ENCODE measurements at places on chromosomes 16 and 17.
A peak's percentile ranks its signal among the peaks of the same experiment; 100 is the strongest.

- DNase-seq = no peak
These were observed 46.9 kb downstream of the SOCS1 start for GRCh38 chr16:11208916-11209665.

DNA sequence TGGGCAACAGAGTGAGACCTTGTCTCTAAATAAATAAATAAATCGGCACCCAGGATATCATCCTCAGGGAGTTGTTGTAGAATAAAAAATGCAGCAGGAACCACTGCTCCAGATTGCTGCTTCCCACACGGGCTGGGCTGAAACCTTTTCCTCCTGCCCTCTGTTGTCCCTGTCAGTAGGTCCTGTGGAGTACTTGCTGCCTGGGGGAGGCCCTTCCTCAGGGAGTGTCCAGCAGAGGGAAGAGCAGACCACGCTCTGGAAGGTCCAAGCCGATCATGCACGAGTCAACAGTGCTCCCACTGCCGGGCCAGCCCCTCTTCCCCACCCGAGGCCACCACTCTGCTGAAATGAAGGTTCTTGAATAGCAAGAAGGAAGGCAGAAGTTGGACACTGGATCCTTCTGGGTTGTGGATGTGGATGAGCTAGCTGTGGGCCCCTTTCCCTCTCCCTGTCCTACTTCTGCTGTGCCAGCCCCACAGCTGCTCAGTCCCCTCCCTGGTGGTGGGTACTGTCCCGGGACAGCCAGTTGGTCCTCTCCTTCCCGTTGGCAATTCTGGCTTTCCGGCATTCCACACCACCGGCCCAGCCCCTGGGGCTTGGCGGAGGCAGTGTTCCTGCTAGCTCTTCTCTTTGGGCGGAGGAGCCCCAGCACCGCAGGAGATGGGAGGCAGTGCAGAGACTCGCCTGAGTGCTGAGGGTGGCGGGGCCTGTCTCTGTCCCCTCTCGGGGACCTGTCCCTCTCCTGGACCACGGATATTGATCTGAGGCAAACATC is 10.8 kb downstream of the CDK5R1 start:
- no peak for DNase-seq

DNA sequence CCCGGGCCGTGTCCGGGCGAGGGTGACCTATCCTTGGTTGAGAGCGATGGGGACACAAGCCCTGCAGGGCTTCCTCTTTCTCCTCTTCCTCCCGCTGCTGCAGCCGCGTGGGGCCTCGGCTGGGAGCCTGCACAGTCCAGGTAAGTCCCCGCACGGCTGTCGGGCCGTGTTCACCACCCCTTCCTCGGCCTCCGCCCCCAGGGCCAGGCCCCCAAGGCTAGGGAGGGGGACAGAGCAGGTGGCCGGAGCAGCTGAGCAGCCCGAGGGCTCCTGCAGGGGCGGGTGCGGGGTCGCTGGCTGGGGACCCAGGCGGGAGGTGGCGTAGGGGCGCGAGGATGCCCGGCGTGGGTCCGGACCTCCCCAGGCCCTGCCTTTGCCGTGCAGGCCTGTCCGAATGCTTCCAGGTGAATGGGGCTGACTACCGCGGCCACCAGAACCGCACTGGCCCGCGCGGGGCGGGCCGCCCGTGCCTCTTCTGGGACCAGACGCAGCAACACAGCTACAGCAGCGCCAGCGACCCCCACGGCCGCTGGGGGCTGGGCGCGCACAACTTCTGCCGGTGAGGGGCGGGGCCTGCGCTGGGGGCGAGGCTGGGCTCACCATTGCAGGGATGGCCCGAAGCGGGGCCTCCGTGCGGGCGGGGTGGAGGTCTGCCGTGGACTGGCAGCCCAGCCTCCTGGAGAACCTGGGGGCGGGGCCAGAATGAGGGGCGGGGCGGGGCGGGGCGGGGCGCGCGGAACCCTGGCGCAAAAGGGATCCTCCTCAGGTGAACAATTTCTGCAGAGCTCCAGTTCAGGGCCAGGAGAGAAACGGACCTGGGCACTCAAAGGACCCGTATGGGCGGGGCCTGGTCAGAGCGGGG is 631 bp downstream of the KREMEN2 start:
- no peak for DNase-seq

DNA sequence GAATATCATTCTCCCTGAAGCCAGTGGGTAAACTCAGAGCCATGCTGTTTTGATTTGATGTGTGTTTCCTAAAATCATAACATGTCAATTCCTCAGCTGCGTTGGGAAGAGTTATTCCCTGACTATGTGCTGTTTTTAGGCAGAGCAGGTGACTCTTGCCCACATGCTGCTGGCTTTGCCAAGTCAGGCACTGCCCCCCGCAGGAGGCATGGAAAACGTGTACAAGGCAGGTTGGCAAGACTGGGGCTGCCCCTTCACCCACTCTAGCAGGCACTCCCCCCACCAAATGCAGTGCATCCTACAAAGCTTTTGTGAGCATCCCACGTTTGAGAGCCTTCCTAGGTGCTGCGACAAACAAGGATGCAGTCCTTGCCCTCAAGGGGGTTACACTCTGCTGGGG is 38.3 kb upstream of the NAT9 start:
- DNase-seq = no peak

- peak; percentile 55 for DNase-seq
These were observed 658 bp downstream of the TNFRSF12A start for GRCh38 chr16:3020604-3021448.

DNA sequence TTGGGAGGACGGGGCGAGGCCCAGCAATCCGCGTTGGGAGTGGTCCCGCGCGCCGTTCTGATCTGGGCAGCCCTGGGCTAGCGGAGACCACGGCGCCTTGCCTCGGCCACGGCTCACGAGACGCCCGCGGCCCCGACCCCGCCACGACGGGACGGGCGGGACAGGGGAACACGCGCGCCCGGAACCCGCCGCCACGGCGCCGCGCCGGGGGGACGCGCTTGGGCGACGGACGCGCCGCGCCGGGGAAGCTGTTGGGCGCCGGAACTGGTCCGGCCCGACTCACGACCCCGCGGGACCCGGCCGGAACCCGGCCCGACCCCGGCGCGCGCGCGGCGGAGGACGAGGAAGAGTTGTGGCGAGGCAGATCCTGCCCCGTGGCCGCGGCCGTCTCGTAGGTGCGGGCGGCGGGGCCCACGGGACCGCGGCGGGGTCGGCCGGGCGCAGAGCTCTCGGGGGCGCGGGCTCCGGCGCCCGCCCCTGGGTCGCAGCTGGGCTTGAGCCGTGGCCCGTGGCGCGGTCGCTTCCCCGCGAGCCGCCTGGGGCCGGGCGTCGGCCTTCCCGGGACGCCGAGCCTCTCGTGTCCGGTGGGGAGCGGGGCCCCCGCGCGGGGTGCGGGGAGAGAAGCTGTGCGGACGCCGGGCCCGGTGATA is at the start of gene ACSF3:
ACSF3 (plus strand) TSS at position 251 of the 650 bp plus-strand sequence. CDS start 6,830 bp downstream, outside the sequence.
- DNase-seq = peak; percentile 63

DNA sequence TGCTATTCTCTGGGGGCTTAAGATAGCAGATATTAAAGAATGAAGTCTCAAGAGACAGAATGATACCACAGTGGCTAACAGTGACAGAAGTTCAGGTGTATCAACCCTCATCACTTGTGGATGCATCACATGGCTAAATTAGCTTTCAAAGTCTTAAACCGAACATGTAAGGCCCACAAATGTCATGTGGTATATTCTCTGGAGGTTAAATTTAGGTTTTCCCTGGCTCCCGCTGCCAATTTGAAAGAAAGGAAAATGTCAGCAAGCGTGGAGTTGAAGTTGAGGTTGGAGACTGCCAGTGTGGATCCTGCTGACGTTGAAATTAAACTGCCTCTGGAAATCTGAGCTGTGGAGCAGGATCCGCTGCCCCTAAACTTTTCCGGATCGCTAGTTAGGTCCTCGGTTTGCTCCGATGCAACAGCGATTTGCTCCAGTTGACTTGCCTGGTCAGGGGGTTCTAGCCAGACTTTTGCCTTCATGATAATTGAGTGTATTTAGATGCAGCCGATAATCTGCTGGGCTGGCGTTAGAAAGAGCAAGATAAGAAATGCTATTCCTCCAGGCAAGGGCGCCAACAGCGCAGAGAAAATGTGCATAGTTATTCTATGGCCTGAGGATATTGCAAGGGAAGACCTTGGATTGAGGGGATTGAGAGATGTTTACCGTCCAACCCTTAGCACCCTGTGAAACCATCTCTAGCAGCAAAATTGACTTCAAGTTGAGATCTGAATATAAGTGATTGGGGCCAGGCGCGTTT is 443.9 kb downstream of the TMEM114 start:
- DNase-seq = no peak

- DNase-seq = no peak
These were observed 70.8 kb upstream of the TRAP1 start for GRCh38 chr16:3787924-3788661.

GRCh38 chr17:69499318-69499717 is 84.8 kb downstream of the MAP2K6 start:
- DNase-seq = no peak

DNA sequence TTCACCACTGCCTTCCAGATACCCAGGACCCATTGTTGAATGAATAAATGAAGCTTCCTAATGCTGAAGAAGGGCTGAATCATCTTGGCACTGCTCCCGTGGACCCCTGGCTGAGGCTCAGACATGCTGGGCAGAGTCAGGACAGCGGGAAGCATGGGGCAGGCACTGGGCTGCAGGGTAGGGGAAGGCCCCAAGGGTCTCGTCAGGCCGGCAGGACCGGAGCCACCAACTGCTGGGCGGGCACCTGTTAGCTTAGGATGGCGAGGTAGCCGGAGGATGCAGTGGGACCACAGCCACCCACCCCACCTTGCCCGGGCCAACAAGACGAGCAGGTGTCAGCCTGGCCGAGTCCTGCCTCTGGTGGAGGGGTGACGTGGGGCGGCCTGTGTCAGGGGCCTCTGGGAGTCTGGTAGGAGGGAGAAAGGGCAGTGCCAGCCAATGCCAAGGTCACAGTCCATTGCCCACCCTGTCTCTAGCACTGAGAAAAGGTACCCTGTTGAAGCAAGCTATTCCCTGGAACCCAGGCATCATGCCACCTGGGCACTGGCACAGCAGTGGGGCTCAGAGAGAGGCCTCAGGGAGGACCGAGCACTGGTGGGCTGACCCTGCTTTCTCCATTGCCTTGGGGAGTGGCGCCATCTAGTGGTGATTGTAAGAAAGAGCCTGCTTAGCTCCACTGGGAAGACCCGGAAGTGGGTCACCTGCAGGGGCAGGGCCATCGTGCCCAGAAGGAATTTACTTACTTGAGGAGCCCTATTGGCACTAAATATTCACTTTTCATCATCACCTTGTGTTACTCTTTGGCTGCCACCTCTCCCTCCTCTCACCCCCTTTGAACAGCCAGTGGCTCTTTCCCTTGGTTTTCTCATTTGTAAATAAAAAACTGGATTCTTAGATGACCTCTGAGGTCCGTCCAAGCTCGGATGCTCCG is 3.0 kb upstream of the DLX3 start:
- DNase-seq = peak; percentile 82

- DNase-seq = no peak
These were observed 4.2 kb upstream of the MRM1 start for GRCh38 chr17:36597226-36597625.

- DNase-seq = no peak
These were observed 8.2 kb downstream of the PDE6G start for GRCh38 chr17:81648013-81648706.

DNA sequence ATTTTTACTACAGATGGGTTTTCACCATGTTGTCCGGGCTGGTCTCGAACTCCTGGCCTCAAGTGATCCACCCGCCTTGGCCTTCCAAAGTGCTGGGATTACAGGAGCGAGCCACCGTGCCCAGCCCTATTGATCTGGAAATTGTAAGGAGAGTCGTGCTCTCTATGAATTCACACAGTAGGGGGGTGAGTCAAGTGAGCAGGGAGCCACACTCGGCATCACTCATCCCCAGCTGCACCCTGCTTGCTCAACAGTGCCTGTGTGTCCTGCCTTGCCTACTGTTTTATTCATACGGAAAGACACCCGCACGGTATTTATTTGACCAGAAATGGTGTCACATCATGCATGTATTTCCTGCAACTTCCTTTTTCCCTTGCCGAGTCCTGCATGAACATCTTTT is 157.2 kb upstream of the FOXF1 start:
- DNase-seq = no peak

- DNase-seq = no peak
These were observed 4.8 kb downstream of the SCGB1C2 start for GRCh38 chr17:142102-142661.

DNA sequence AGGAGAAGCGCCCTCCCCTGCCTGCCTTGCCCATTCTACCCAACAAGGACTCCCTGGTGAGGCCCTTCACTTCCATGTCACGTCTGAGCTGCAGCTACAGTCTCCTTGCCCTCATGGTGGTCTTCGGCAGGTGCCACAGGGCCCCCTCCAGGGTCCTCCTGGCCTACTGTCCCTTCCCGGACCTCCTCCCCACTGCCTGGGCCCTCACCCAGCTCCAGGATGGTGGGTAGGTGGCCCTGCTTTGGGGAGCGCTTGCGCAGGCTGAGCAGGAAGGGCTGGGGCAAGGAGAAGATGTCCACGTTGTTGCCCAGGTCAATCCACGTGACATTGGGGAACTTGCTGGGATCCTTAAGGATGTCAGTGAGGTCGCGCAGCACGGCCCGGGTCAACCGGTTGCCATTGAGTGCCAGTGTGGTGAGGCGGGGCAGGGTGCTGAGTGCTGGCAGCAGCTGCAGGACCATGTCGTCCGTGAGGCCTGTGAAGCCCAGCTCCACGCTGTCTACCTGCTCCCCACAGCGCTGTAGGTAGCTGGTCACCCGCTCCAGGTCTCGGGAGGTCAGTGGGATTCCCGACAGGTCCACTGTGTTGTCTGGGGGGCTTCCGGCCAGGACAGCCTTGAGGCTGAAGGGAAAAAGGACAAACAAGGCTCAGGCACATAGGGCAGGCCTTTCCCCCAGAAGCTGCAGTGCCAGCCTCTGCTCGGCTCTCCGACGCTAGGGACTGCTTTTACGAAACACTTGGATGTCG is 28.3 kb downstream of the TRPV2 start:
- no peak for DNase-seq

GRCh38 chr17:49382556-49382955 is 20.5 kb upstream of the ZNF652 start:
- DNase-seq = no peak

DNA sequence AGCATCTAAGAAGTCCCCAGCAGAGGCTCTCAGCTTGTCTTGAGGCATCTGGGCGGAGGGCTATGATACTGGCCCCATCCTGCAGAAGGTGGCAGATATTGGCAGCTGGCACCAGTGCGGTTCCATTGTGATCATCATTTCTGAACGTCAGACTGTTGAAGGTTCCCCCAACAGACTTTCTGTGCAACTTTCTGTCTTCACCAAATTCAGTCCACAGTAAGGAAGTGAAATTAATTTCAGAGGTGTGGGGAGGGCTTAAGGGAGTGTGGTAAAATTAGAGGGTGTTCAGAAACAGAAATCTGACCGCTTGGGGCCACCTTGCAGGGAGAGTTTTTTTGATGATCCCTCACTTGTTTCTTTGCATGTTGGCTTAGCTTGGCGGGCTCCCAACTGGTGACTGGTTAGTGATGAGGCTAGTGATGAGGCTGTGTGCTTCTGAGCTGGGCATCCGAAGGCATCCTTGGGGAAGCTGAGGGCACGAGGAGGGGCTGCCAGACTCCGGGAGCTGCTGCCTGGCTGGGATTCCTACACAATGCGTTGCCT is at the start of gene CIITA:
CIITA (plus strand) TSS at position 404 of the 543 bp plus-strand sequence; CDS start at position 533, 129 bp downstream.
- DNase-seq = peak; percentile 40

- DNase-seq = no peak
These were observed 458.7 kb upstream of the ZFHX3 start for GRCh38 chr16:73506568-73507056.

GRCh38 chr17:37490638-37491614 is 1.2 kb downstream of the DUSP14 start:
- no peak for DNase-seq

- no peak for DNase-seq
These were observed 9.6 kb downstream of the CA10 start for GRCh38 chr17:52148969-52149351.

GRCh38 chr17:77358801-77359200 is 218.0 kb downstream of the SEC14L1 start:
- DNase-seq = no peak

- DNase-seq = no peak
These were observed 94.7 kb downstream of the GOSR1 start for GRCh38 chr17:30571921-30572320.

Measured in hindlimb muscle (tissue), 1 donor.